NCI-H1930 (cell line): ENCODE measurements at places on chromosomes 13 and 19.

DNA sequence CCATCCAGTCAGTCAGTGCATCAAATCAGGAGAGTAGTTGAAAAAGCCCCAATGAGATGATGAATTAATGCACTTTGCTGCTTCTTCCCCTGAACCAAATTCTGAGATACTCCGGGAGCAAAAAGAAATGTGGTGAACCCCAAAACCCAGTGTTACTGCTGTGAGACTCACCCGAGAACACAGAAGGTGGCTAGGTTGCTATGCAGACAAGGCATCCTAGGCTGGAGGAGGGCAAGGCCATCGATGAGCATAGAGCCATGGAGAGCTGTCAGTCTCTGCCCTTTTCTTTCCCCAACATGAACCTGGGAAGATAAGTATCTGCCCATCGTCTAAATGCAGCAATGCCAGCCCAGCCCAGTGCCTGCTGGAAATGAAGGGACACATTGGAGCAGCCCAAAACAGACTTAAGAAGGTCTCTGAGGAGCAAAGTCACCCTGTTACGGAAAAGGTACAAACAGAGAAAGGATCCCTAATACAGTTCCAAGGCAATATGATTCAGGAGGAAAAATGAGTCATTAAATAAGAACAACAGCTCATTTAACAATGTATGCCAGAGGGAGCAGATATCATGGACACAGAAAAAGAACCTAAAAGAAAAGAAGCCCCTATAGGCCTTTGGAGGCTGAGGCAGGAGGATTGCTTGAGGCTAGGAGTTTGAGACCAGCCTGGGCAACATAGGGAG is 272.0 kb downstream of the FOXO1 start:
- no peak for DNase-seq

- DNase-seq: no peak
Observed at GRCh38 chr13:23320926-23321534, 112.5 kb downstream of the SACS start.

- DNase-seq: no peak
Observed at GRCh38 chr19:46351241-46352041, 4.6 kb downstream of the PPP5C start.

DNA sequence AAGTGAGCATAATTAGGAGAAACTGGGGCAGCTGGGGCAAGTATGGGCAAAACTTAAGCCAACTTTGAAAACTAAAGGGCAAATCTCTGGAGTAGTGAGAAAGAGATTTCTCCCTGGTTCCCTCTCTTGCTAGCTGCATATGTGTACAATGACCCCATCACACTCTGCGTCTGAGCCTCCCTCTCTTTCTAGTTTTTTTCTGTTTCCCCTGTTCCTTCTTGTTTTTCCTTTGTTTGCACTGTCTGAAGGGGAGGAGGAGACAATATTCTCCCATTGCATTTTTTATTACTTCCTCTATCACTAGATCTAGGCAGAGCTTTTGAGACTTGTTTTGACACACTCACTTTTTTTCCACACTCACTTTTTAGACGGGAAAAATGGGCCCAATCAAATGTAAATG is 11.2 kb upstream of the CLDN10 start:
- DNase-seq: no peak

DNA sequence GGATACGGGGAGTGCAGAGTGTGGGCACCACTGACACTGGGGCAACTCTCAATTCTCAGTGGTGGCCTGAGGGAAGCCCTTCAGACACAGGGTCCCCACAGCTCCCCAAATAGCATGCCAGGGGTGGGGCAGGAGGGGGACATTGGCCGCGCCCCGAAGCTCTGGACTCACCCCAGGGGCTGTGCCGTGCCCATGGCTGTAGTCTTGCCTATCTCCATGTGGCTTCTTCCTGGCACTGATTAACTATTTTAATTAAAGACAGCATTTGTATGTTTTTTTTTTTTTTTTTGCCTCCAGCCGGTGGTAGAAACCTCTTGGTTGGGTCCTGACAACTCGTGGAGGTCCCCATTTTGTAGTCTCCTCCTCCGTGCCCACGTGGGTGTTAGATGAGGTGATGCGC is 23.3 kb downstream of the GATAD2A start:
- DNase-seq: no peak

DNA sequence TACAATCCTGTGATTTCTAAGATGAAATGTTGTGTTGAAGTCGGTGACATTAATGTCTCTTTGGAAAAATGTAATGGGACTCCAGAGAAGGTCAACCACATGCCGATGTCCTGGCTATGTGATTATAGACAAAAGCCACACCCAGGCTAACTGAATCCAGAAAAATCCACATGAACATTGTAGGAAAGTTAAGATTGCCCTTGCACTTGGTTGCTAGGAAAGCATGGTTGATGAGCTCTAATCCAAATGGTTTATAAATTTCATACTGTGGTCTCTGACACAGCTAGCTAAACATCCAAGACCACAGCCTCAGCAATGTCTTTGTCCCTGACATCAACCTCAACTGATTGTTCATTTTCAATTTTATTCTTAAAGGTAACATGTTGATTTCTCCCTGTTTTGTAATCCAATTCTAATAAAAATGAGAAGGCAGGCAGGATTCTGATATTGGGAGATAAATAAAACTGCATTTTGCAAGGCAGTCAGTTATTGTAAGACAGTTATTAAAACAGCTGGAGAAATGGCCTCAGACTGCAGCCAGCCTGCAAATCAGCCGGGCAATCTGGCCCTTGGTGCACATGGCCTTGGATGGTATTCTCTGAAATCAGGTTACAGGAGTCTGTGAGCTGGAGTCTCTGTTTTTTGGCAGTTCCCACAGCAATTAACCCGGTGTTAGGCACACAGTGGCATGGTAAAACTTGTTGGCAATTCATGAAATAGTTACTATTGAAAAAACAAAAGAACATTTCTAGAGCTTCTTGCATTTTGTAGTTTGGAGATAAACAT is 93.9 kb downstream of the STARD13 start:
- no peak for DNase-seq

- DNase-seq: no peak
Observed at GRCh38 chr13:20193162-20193906, 596 bp upstream of the GJB2 start.

- no peak for DNase-seq
Observed at GRCh38 chr19:54255105-54255775, 1.8 kb downstream of the LILRB5 start.

GRCh38 chr13:97165502-97166425 is 56.4 kb upstream of the MBNL2 start:
- no peak for DNase-seq

DNA sequence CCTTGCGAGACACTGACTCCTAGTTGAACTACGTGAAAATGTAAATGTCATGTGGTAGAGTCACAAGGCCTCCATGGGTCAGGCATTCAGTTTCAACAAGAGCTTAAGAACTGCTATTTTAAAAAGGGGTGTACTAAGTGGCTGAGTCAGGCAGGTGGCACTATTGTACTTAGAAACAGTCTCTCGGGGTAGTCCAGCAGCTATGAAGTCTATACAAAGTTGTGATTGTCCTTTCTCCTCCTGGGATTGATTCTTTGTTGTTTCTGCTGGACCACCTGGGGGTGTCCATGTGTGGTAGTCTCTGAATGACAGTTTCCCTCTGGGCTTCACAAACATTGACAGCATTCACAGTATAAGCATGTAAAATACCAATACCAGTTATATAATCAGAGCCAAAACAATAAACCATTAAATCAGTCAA is 33.0 kb downstream of the UGGT2 start:
- peak; percentile 39 for DNase-seq

DNA sequence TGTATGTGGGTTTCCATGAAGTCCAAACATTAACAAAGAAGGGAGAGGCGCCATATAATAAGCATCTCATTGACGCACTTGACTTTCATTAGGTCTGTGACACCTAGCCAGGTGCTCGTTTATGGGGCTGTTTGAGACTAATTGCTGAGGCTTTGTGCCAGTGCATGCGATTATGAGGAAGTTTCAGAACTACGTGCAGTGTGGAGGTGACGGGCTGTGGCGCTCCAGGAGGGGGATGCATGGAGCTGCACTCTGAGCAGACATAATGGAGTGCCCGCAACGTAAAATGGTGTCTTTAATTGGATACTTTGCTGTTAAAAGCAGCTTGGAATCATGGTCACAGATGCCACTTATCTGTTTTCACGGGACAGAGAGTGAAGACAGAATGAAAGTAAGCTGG is 223.2 kb downstream of the FGF9 start:
- peak; percentile 39 for DNase-seq

GRCh38 chr19:35558400-35559280 is 4.8 kb downstream of the ATP4A start:
- DNase-seq: peak; percentile 56
